ENCODE measurements at places on chromosomes 7 and 10. TPM values are rescaled to one million over a fixed set of nuclear protein-coding genes. Genes with fewer than 3 reads are reported as not detected.

DNA sequence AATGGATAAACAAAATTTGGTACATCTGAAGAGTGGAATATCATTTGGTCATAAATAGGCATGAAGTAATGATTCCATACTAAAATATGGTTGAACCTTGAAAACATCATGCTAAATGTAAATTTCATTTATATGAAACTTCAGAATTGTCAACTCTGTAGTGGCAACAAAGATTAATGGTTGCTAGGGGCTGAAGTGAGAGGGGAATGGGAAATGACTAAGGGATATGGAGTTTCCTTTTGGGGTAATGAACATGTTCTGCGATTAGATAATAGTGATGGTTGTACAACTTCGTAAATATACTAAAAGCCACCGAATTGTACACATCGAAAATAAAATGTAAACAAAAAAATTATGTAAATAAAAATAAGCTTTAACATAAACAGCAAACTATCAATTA lies 384.1 kb upstream of the STEAP1 start:
- H3K27ac ChIP-seq = no peak overlapping the region
- no peak for DNase-seq
- H3K27me3 ChIP-seq = no peaks in the 10 kb centered on the region
- no peaks in the 10 kb centered on the region for H3K4me1 ChIP-seq
- no peaks in the 10 kb centered on the region for H3K36me3 ChIP-seq

DNA sequence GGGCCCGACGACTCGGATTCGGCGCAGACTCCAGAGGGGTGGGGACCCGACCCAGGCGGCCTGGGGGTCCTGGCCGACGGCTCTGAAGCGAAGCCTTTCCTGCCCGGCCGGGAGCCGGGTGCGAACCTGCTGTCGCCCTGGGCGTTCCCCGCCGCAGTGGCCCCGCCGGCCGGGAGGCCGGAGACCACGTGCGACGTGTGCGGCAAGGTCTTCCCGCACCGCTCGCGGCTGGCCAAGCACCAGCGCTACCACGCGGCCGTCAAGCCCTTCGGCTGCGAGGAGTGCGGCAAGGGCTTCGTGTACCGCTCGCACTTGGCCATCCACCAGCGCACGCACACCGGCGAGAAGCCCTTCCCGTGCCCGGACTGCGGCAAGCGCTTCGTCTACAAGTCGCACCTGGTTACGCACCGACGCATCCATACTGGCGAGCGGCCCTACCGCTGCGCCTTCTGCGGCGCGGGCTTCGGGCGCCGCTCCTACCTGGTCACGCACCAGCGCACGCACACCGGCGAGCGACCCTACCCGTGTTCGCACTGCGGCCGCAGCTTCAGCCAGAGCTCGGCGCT lies 15.4 kb downstream of the ZNF316 start:
- no peak for DNase-seq
- no peak overlapping the region for H3K27ac ChIP-seq
- no peaks in the 10 kb centered on the region for H3K27me3 ChIP-seq
- no peaks in the 10 kb centered on the region for H3K4me1 ChIP-seq
- H3K4me3 ChIP-seq = no peak overlapping the region
- no peaks in the 10 kb centered on the region for H3K36me3 ChIP-seq

GRCh38 chr7:159051916-159052315 lies 92.8 kb downstream of the VIPR2 start:
- H3K4me1 ChIP-seq = no peaks in the 10 kb centered on the region
- no peak for DNase-seq
- H3K27me3 ChIP-seq = no peaks in the 10 kb centered on the region
- H3K36me3 ChIP-seq = no peaks in the 10 kb centered on the region

- H3K36me3 ChIP-seq = no peaks in the 10 kb centered on the region
- no peak overlapping the region for H3K4me3 ChIP-seq
- no peak for DNase-seq
Observed at GRCh38 chr10:42975558-42976340, 101.1 kb upstream of the RET start.

The MNX1 gene
- not detected for total RNA-seq

All from GM23248 (cell line).